ENCODE measurements at places on chromosomes 3 and 15. TPM values are rescaled to one million over a fixed set of nuclear protein-coding genes. Genes with fewer than 3 reads are reported as not detected.
A peak's percentile ranks its signal among the peaks of the same experiment; 100 is the strongest.

The NEO1 gene
- 4.1 TPM for total RNA-seq

The LRTM1 gene
- total RNA-seq, result not detected

The TTC14 gene
- 26.5 TPM for total RNA-seq

The CLDN18 gene
- not detected for total RNA-seq

The GP9 gene
- not detected for total RNA-seq

DNA sequence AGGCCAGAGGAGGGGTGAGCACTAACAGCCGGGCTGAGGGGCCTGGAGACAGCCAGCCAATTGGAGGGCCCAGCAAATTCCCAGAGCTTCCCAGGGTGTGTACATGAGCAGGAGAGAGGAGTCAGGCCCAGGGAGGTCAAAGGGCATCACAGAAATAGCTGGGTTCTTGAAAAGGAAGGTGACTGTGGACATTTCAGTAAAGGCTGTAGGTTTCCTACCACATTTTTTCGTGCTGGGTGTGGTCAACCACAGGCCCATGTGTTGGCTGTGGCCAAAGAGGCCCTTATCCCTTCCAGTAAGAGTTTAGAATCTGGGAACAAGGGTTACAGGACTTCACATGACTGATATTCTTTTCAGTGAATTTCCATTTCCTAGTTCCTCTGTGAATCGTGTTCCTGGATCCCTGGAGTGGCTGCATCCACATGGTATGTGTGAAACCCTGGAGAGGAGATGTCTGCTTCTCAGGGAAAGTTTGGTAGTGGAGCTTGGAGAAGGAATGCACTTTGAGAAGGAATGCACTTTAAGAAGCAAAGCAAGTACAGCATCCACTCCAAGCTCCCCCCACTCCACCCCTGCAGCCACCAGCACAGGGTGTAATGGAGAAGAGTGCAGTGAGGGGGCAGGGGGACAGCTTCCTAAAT lies 73.2 kb upstream of the HEG1 start:
- peaks cover 18% of the 10 kb centered on the region for H3K4me1 ChIP-seq
- H3K36me3 ChIP-seq, result no peaks in the 10 kb centered on the region
- no peaks in the 10 kb centered on the region for H3K27me3 ChIP-seq
- no peak overlapping the region for H3K4me3 ChIP-seq
- H3K27ac ChIP-seq, result no peak overlapping the region

GRCh38 chr15:65189102-65189740 lies 4.1 kb upstream of the CLPX start:
- no peaks in the 10 kb centered on the region for H3K27me3 ChIP-seq
- DNase-seq, result peak; percentile 25
- H3K36me3 ChIP-seq, result peaks cover 1% of the 10 kb centered on the region
- H3K27ac ChIP-seq, result no peak overlapping the region
- peaks cover 6% of the 10 kb centered on the region for H3K4me1 ChIP-seq

DNA sequence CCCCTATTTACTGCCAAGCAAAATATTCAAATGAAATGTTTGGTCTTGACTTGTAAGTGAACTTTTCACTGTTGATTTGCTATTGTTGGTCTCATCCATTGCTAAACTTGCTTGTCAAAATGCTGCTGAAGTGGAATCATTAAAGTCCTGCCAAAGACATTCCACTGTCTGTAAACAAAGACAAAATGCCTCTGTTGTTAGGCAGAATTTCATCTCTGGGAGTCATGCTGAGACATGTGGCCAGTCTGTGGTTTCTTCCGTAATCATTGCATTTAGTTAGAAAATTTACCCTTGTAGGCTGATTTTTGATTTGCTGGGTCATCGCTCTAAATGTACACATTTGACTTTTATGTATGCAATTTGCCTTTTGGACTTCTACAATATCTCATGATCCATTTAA lies 577.7 kb downstream of the MECOM start:
- no peak for DNase-seq
- H3K4me3 ChIP-seq, result no peak overlapping the region
- no peaks in the 10 kb centered on the region for H3K4me1 ChIP-seq
- H3K27ac ChIP-seq, result no peak overlapping the region

GRCh38 chr3:52310861-52311575 lies 5.1 kb upstream of the DNAH1 start:
- no peaks in the 10 kb centered on the region for H3K27me3 ChIP-seq
- H3K27ac ChIP-seq, result peak overlapping the region; percentile 75
- peaks cover 5% of the 10 kb centered on the region for H3K36me3 ChIP-seq
- no peak overlapping the region for H3K4me3 ChIP-seq

- peak overlapping the region; percentile 34 for H3K27ac ChIP-seq
- H3K27me3 ChIP-seq, result peaks cover 14% of the 10 kb centered on the region
- DNase-seq, result no peak
- H3K36me3 ChIP-seq, result peaks cover 6% of the 10 kb centered on the region
- H3K4me3 ChIP-seq, result no peak overlapping the region
Observed at GRCh38 chr15:50109076-50109987, 9.7 kb downstream of the ATP8B4 start.

- H3K4me3 ChIP-seq, result peak within 1 kb of the TSS; percentile 59
- peaks cover 16% of the 10 kb centered on the region for H3K27me3 ChIP-seq
- no peak within 1 kb of the TSS for H3K27ac ChIP-seq
- peaks cover 7% of the 10 kb centered on the region for H3K36me3 ChIP-seq
Observed at GRCh38 chr15:64151727-64152506, at the start of gene SNX22. TSS of gene SNX22 (plus strand) at chr15:64151731. CDS start at chr15:64151776, 45 bp downstream.

DNA sequence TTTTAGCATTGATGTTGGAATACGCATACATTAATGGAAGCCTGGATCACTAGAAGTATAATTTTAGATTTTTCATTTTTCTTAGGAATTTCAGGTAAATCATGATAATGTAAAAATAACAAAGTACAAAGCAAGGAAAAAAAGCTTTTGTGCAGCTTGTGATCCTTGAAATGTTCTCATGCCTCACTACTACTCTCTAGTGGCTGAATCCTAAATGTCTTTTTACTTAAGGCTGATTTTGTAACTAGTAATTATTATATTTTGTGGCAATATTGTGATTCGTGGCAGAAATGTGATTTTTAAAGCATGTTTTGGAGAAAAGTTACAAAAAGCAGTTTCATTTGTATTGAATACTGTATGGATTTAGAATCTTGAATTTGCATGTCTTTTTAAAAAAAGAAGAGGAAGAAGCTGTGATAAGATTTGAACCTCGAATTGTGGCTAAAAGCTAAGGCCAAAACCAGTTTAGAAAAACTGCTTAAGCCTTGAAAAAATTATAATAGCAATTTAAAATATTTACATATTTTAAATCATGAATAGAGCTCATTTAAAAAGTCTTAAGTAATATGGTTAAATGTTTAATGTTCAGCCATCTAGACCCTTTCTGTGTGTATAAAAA lies 39.0 kb downstream of the U2SURP start:
- DNase-seq, result no peak
- H3K27ac ChIP-seq, result no peak overlapping the region
- H3K4me3 ChIP-seq, result no peak overlapping the region

DNA sequence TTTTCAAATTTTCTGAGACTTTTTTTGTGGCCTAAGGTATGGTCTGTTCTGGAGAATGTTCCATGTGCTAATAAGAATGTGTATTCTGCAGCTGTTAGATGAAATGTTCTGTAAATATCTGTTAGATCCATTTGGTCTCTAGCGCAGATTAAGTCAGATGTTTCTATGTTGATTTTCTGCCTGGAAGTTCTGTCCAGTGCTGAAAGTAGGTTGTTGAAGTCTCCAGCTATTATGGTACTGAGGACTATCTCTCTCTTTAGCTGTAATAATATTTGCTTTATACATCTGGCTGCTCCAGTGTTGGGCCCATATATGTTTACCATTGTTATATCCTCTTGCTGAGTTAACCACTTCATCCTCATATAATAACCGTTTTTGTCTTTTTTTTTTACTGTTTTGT lies 13.2 kb upstream of the TUBGCP5 start:
- H3K27me3 ChIP-seq, result peaks cover 4% of the 10 kb centered on the region
- H3K36me3 ChIP-seq, result no peaks in the 10 kb centered on the region
- H3K4me3 ChIP-seq, result no peak overlapping the region
- H3K4me1 ChIP-seq, result no peaks in the 10 kb centered on the region
- no peak overlapping the region for H3K27ac ChIP-seq
